ENCODE measurements at places on chromosomes 3 and 15.

GRCh38 chr3:4543110-4543509 is 50.0 kb downstream of the ITPR1 start:
- no peak for DNase-seq

GRCh38 chr3:2262204-2262603 is 163.5 kb downstream of the CNTN4 start:
- DNase-seq = no peak

GRCh38 chr15:45372041-45372995 is 6.0 kb downstream of the GATM start:
- no peak for DNase-seq

DNA sequence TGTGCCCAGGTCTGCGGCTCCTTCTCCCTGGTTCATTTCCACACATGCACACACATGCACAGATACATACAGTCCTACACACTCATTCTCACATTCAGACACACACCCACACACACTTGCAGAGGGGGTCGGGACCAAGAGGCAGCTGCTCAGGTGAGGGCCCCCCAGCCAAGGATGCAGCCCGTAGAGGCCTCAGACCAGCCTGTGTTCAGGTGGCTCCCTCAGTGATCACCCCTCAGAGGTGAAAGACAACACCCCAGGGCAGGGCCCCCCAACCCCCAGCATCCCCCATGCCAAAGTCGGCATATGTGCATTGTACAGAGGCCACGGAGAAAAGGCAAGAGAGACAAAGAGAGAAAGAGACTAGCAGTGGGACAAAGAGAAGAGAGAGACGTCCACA is 5.9 kb upstream of the CORO2B start:
- no peak for DNase-seq

DNA sequence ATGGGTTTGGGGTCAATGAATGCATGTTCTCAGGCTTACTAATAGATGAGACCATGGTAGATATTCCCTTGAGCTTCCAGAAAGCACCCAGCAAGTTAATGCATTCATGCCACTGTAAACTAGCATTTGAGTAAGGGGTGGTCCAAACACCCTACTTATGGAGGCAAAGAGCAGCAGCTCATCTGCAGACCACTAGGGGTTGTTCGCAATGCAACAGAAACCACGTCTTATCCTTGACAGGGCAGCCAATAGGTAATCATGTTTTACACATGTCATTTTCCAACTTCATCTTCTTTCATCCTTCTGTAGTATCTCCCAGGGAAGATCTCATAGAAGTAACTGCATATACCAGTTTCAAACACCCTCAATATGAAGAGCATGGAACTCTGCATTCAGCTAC is 330.2 kb downstream of the RORA start:
- DNase-seq = no peak

Data from stimulated activated CD4-positive, alpha-beta T cell treated with anti-CD3 and anti-CD28 coated beads, Interleukin-1b, Interleukin-23, amount 100 ng/mL, for 4 hours (primary cell).